ENCODE measurements at places on chromosomes 6 and 20.

GRCh38 chr6:2396846-2397630 lies 151.6 kb upstream of the GMDS start:
- peak; percentile 39 for DNase-seq

DNA sequence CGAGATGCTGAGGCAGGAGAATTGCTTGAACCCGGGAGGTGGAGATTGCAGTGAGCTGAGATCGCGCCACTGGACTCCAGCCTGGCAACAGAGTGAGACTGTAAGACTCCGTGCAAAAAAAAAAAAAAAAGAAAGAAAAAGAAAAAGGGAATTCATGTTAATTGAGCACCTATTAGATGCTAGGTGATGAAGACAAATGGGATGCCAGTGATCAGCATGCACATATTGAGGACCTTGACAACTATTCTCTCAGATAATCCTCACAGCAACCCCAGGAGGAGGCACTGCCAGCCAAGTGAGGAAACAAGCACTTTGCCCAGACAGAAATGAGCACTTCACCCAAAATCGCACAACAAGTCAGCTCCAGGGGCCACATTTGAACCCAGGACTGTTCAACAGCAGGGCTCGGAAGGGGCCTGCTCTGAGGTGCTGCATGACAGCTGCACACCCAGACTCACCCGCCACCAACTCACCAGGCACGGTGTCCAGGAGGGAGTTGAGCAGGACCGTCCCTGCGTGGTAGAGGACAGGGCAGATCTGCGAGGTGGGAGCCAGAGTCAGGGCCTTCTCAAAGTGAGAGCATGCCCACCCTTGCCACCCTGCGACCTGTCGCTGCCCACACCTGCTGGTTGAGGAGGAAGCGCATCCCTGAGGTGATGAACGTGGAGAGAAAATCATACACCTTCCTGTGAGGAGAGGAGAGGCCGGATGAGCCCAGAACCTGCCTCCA lies 4.6 kb downstream of the PLTP start:
- DNase-seq, result no peak

DNA sequence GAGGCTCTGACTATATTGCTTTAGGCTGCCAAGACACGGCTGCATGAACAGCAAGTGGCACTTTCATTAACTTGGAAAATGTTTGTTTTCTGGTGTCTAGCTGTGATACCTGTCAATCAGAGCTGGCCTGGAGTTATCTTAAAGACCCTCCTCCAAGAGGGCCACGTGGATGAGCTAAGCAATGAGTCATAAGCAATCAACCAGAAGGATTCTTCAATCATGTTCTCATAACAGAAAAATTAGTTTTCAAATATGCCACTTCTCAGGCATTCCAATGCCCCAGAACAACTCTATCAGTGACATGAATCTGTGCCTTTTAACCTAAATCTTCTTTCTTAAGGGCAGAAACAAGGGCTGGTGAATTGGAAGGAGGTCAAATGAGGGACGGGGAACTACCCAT lies 283.0 kb downstream of the HTR1B start:
- no peak for DNase-seq

GRCh38 chr6:87105823-87106222 lies 10.9 kb upstream of the CGA start:
- no peak for DNase-seq

DNA sequence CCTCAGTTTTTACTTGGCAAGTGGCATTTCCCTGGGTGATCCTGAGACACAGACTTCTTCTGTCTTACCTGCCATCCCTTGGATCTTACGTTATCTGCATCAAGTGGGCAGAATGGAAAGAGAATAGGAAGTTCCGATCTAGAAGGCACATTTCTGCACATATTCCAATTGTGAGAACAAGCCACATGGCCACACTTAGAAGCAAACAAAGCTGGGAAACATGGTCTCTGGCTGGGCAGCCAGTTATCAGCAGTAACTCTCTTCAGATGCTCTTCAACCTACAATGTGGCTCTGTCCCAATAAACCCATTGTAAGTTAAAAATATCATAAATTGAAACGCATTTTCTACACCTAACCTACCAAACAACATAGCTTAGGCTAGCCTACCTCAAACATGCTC lies 67.3 kb upstream of the CCN6 start:
- DNase-seq, result no peak

DNA sequence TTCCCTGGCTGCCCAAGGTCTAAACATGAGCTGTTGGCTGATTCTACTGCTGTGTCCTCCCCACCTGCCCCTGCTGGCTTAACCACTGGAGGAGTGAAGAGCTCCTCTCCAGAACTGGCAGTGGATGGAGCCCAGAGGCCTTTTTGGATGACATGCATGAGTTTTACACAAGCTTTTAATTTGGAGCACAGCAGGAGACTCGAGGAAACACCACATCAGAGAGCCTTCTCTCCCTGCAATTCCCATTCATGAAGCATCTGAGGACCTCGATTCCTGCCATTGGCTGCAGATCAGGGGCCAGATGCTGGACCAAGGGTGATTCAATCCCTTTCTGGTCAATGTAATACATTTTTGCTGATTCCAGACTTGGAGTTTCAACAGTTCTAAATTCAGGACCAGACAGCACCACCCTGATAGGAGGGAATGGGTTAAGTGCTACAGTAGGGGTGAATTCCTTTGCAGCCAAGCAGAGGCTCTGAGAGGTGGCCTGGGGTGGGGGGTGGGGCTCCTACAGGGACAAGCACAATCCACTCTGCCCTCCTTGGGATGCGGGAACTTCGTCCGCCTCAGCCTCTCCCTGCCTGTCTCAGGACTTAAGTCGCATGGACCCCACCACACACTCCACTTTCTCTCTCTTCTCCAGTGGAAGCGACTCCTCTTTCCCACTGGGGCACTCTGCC lies 599 bp upstream of the PSORS1C1 start:
- no peak for DNase-seq

DNA sequence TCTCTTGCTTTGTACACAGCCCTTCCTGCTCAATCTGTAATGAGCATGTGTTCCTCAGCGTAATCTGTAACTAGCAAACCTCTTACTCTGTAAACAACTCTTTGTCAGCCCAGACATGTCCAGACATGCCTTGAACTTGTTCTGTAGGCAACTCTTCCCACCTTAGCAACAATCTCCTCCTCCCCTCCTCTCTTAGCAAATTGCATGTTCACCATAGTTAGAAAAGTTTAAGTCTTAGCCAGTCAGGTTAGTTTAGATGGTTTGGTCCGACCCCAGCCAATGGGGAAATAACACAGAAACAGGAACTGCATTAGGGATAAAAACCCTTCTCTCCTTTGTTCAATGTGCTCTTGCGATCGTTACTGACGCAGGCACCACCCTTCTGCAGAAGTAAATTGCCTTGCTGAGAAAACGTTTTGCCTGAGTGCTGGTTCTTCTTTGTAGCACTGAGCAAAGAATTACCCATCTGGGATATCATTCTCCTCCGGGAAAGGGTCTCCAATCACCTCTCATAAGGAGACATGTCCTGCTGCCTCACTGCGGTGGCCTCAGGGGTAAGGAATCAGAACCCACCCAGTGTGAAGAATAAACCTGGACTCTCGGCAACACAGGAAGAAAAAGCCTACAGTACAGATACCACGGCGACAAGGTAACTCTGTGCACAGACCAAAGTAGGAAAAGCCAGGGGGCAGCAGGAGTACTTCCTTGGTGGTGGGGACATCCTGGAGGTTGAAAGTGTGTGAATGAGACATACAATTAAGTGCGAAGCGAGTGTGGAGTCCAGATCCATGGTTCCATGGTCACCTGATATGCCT lies 26.2 kb downstream of the PLN start:
- no peak for DNase-seq

GRCh38 chr20:20946122-20946759 lies 159.9 kb downstream of the LINC00237 start:
- DNase-seq, result no peak

DNA sequence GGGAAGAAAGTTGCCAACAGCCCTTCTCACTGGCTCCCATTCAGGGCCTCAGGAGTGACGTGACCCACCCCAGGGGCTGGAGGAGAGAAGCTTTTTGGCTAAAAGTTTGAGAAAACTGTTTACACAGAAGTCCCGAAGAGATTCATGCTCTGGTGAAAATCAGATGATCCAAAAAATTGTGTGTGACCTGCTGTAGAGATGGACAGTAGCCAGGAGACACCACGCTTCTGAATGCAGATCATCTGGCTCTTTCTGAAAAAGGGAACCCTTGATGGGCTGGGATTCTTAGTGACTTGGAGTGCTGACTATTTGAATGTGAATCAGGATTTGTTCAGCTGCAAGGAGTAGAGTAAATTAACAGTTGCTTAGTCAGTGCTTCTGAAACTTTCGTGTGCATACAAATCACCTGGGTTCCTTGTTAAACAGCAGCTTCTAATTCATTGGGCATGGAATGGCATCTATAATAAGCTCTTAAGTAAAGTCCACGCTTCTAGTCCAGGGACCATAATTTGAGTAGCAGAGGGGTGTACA lies 265.1 kb downstream of the PREX1 start:
- DNase-seq, result no peak

DNA sequence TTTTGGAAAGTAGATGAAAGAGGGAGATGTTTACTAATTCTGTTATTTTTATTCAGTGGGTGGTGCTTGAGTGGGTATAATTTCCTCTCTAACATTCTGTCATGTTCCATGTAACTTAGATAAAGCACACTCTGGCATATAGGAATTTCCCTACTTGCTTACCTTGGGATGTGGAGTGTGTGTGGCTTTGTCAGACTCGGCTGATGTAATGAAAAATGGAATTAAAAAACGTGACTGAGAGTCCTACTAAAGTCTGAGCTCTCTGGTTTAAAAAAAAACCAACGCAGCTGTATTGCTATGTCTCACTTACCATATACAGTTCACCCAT lies 98.3 kb downstream of the JARID2 start:
- no peak for DNase-seq

DNA sequence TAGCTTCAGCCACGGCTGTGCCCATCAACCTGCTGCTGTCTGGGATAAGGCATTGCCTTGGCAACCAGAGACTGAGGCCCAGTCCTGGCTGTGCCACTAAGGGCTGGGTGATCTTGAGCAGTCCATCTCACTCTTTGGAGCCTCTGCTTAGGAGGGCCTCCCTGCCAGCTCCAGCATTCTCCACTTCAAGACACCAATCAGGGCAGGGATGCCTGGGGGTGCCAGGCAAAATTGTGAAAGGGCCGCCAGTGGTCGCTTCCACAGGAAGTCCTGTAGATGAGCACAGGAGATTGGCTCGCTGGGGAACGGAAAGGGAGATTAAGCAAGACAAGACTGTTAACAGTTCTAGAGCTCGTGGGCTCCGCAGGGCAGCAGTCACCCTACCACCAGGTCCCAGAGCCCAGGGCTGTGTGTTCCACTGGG lies at the start of gene RAB44:
Gene RAB44, plus strand, starts transcription at position 346 of the 423 bp plus-strand sequence. CDS start 6,410 bp downstream, outside the sequence.
- no peak for DNase-seq

DNA sequence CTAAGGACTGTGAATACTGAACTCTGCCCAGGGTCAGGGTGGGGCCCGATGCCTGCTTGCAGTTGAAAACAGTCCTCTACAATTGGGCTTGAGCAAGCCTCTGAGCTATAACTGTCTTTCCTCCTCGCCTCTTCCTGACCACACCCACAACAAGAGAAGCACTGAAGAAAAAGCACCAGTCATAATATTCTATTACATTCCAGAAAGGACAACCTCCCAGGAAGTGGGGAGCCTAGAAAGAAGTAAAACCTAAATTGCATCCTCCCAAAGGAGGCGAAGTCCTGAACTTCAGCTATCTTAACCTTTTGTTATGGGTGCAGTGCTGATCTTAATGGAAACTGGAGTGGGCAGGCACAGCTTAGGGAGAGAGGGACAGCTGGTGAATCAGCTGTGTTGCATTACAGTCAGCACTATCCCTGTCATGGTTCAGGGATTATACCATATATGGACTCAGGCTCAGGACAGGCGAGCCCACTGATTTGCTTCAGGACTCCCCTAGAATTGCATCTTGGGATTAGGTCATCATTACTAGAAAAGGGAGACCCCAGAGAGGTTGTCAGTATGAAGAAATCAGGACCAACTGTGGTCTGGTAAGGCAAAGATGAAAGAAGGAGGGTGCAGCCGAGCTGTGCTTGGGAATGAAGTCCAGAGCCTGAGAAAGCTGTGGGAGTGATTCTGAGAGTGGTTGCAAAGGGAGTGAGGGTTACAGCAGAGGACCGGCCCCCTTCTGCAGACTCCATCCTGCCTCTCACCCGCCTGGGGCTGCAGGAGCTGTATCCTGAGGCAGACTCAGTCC lies 18.3 kb upstream of the TRAM2 start:
- DNase-seq, result peak; percentile 68

GRCh38 chr20:16966276-16966880 lies 218.2 kb downstream of the OTOR start:
- no peak for DNase-seq

DNA sequence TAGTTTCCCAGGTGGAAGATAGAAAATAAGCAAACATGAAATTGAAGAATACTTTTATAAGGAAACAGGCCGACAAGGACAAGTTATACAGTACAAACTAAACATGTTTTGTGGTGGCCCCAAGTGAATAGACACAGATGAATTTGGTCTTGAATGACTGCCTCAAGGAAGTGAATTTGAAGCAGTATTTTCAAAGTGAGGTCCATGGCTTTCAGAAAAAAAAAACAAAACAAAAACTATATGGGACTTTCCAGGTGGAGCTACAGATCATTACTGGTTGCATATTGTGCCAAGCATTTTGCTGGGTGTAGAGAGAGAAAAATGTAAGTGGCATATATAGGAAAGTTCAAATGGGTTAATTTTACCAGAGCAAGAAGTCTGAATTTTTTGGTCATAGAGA lies 68.8 kb downstream of the CYB5R4 start:
- no peak for DNase-seq

DNA sequence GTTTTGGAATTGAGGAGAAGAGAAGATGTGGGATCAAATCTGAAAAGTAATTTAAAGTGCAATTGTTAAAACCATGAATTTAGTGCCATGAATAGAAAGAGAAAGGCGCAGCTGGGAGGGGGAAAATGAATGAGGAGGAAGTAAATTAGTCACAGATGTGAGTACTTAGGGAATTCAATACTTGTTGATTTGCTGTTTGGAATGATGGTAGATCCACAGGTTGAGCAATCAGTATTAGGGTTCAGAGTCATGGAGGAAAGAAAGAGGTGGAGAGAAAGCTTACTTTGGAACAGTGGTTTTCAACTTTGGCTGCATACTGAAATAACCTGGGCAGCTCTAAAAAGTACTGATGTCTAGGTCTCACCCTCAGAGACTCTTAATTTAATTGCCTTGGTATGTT lies 229.7 kb upstream of the ASCC3 start:
- no peak for DNase-seq
